Pulmonary artery endothelial cell (primary cell): ENCODE measurements at places on chromosomes 6 and 20. TPM values are rescaled to one million over a fixed set of nuclear protein-coding genes. Genes with fewer than 3 reads are reported as not detected.

PPP1R14C gene
- total RNA-seq, result 0.04 TPM in 1 of 2 replicates, not detected in the other

POM121L2 gene
- total RNA-seq, result not detected in 2 replicates

CLDN20 gene
- total RNA-seq, result not detected in 2 replicates

RUNX2 gene
- not detected in 2 replicates for total RNA-seq
